ENCODE measurements at places on chromosomes 16 and 17.

- no peak for DNase-seq
Observed at GRCh38 chr17:34318474-34318873, 761 bp upstream of the CCL8 start.

DNA sequence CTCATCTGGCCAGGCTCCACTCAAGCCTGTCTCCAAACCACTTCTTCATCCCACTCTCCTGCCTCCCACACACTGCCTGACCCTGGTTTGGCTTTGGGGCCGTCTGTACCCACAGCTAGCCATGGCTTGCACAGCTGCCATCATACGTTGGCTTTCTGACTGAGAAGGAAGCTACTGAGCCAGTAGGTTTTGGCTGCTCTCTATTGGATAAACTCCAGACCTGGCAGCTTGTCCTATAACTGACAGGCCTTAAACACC lies 3.9 kb downstream of the MIF4GD start:
- DNase-seq, result no peak

DNA sequence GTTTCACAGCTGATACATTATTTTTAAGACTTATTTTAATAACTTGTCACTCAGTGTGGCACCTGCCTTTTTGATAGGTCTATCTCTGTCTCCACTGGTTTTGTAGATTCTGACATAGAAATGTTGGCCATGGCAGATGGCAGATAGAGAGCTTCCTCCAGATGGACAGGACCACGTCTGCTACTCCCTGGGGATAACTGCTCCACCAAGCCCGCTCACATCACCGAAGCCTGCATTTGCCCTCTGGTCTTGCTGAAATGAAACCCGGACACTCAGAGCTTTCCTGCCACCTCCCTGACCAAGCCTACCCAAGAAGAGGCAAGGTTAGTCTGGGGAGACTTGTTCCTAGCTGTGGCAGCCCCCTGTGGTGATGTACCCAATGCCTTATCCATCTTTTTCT lies 16.4 kb upstream of the HAP1 start:
- DNase-seq, result no peak

DNA sequence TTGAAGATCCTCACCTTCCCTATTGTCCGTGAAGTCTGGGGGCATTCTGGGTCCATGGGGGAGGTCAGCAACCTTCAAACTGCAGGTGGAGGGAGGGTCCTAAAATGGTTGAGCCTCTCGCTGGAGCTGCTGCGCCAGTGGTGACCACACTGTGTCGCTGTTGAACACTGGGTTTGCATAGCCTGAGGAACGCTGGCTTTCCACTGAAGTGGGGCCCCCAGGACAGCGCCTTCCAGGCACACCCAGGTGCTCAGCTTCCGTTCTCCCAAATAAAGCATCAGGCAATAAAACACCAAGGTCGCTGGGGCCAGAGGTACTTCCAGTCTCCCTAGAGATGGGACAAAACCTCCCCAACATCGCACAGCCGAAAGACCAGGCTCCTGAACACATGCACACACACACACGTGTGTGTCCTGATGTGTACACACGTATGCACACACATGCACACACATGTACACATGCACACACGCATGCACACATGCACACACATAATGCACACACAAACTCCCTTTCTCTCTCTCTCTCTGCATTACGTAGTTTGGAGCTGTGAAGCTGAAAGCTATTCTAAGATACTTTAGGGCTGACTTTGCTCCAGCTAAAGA lies 120.6 kb downstream of the IRF8 start:
- no peak for DNase-seq

- DNase-seq, result no peak
Observed at GRCh38 chr17:46178550-46179214, 14.5 kb downstream of the KANSL1 start.

DNA sequence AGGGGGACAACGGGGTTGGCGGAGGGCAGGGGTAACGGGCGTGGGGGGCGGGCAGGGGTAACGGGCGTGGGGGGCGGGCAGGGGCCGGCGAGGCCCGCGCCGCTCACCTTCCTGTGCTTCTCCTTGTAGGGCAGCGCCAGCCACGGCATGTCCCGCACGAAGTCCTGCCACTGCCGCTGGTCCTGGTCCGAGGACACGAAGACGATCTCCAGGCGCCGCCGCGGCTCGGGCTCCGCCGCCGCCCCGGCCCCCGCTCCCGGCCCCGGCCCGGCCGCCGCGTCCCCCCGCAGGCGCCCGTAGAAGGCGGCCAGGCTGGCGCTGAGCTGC lies 401 bp downstream of the NXN start:
- no peak for DNase-seq

DNA sequence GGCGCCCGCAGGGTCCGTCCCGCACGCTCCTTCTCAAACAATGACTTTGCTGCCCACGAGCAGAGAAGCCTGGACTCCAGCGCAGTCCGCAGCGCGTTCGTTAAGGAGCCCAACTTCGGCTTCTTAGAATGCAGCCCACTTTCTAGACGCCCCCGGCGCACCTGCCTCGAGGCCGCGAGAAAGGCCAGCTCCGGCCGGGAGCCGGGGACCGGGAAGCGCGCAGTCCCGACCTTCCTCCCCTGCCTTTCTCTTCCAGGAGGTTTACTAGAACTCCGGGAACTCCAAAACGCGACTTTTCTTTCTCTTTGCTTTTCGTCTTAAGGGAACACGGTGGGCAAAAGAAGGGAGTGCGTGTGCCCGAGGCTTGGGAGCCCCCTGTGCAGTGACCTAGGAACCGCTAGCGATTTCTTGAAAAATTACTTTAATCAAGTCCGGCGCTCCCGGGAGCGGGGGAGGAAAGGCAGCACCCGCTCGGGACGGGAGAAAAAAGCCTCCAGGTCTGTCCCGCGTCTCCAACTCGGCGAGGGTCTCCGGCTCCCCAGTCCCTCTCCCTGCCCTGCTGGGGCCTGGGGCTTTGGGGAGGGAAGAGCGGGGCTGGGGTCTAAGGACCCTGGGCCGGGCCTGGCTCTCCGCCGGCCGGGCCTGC lies 2.6 kb downstream of the HNF1B start:
- no peak for DNase-seq

GRCh38 chr16:86740906-86741799 lies 162.8 kb downstream of the FOXL1 start:
- DNase-seq, result no peak

DNA sequence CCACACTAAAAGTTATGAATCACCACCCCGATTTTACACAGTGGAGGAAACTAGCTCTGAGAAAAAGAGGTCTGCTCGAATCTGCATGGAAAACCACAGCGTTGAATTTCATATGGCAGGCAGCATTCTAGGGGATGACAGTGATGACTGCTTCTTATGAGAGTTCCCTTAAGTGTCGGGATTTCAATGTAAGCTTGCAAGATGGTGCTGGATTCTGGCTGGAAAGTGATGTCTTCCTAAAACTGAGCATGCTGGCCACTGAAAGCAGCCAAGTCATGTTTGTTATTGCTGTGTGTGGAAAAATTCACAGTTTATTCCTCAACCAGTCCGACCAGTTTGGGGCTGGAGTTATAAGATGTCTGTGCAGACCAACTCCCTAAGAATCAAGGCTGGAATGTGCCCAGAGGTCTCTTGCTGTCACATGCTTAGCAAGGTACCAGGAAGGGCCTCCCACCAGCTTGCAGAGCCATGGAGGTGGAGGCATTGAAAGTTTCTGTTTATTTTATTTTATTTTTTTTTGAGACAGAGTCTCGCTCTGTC lies 37.2 kb upstream of the GAN start:
- no peak for DNase-seq

DNA sequence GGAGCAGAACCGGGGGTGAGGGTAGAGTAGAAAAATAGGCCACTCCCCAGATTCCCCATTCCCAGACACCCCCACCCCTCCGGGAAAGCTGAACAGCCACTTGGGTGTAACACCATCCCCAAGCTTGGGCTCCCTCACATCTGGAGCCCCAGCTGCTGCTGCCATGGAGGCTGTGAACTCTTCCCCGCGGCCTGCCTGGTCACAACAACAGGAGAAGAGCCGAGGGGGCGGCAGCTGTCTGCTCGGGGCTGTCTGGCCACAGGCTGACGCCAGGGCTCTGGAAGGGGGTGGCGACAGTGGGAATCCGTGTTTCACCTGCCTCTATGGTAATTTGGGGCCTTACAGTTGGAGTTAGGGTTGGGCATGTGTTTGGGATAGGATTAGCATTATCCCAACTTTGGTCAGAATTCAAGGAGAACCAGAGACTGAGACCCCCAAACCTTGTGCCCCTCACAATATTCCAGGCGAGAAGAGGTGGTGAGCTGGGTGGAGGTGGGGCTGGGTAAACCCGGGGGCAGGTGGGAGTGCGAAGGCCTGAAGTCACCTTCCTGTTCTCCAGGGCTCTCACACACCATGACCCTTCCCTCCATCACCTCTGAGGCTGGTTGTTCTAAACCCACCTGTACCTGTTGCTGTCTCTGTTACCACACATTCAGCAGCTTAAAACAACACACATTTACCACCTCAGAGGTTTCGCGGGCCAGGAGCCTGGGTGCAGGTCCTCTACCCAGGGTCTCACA lies 29.7 kb upstream of the NXPH3 start:
- DNase-seq, result no peak

GRCh38 chr17:81838753-81839255 lies 4.0 kb upstream of the PPP1R27 start:
- no peak for DNase-seq

DNA sequence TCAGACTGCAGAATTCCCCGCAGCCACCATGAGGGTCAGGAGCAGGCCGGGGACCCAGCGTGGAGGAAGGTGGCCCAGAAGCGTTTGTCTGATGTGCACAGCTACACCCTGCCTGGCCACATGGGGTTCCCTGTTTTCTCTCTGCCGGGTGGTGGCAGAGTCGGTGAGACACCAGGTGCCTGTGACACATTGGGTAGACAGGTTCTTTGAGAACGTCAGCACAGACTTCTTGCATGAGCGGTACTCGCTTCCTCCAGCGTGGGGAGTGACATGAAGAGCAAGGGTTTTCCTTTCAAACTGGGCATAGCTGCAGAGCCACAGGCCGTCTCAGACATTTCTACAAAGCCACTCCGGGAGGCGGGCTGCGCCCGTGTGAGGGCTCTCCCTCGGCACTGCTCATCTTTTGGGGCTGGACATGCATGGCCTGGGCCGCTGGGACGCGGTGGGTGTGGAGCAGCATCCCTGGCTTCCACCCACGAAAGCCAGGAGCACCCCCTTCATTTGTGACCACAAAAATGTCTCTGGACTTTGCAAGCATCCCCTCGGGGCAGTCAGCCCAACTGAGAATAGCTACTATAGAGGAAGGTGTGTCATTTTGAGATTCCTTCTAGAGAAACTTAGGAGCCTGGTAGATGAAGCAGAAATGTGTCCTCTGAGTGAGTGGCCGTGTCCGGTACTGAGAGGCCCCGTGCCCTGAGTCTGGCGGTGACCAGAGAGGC lies 26.0 kb downstream of the NME3 start:
- DNase-seq, result no peak

GRCh38 chr16:69017036-69017783 lies 88.2 kb upstream of the HAS3 start:
- DNase-seq, result no peak

GRCh38 chr16:20707461-20707860 lies 10.0 kb upstream of the ACSM1 start:
- no peak for DNase-seq

DNA sequence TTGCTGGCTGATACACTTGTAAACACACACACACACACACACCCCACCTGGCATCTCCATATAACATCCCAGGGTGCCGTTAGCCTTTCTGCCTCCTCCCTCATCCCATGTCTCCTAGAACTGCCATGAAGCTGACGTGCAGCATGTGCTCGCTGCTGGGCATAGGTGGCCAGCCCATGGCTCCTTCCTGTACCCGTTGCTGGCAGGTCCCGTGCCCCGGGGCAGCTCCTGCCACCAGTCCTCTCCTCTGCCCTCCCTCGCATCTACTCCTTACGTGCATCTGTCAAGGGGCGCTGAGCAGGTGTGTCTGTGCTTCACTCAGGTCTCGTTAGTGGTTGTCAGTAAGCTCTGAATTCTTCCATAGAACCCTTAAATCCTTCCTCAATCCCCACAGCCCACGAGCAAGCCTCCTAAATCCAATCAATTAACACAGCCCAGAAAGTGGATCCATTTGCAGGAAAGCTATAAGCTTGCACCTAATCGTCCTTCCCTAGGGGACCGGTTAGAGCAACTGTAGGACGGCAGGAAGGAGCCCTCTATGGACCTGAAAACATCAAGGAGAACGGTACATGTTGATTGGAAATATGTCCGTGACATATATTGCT lies 218.1 kb upstream of the FOXF1 start:
- no peak for DNase-seq

DNA sequence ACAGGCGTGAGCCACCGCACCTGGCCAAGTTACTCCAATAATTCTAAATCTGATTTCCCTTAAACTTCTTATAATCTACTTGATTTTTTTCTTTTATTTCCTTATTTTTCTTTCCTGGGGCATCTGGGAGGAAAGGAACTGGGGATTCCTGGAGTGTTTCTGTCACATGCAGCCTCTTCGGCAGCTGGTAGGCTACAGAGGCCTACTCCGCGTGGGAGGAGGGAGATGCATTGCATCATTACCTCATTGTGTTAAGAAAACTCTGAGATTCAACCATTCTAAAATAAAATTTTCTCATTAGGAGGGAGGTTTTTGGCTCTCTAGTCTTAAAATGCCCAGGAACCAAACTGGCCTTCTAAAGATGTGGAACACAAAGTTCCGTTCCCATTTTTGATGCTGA lies 64.0 kb downstream of the SOX9 start:
- DNase-seq, result no peak

- no peak for DNase-seq
Observed at GRCh38 chr17:45992175-45992574, 6.9 kb upstream of the STH start.

DNA sequence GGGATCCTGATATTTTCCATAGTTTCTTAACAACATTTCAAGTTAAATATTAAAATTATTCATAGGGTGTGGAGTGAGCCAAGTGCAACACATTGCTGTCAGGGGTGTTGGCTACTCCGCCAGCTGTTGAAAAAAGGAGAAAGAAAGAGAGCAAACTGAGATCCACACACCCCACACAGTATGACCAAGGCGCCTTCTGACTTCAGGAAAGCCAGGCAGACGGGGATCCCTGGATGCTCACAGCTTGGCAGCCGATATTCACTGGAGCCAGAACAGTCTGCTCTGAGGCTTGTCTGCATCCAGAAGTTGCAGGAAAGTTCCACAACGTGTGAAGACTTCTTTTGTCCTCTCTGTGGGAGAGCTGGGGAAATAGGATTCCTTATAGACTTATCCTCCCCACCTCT lies 9.3 kb downstream of the CHD9NB start:
- DNase-seq, result no peak

GRCh38 chr17:75105126-75106080 lies 4.4 kb upstream of the ARMC7 start:
- DNase-seq, result no peak

GRCh38 chr16:68264128-68265077 lies at the start of gene SLC7A6:
Gene SLC7A6, plus strand, starts transcription at chr16:68264526. Its CDS starts 10,201 bp downstream, at chr16:68274727.
- peak; percentile 83 for DNase-seq

- no peak for DNase-seq
Observed at GRCh38 chr17:78000341-78000740, 41.8 kb downstream of the TNRC6C start.

Data from activated CD4-positive, alpha-beta T cell treated with anti-CD3 and anti-CD28 coated beads for 24 hours (primary cell).